Mesenchymal stem cell (in vitro differentiated cells and primary cell): ENCODE measurements at places on chromosomes 7 and 10.

- H3K27me3 ChIP-seq, result no peaks in the 10 kb centered on the region
- no peaks in the 10 kb centered on the region for H3K4me1 ChIP-seq
- no peak overlapping the region for H3K27ac ChIP-seq
- H3K36me3 ChIP-seq, result no peaks in the 10 kb centered on the region
- no peak overlapping the region for H3K4me3 ChIP-seq
Measured at GRCh38 chr7:54556121-54556520, 13.9 kb downstream of the VSTM2A start.

GRCh38 chr7:50413561-50413960, 36.6 kb downstream of the FIGNL1 start:
- peaks cover 6% of the 10 kb centered on the region for H3K27me3 ChIP-seq
- H3K4me1 ChIP-seq, result no peaks in the 10 kb centered on the region
- no peaks in the 10 kb centered on the region for H3K36me3 ChIP-seq
- no peak overlapping the region for H3K4me3 ChIP-seq
- no peak overlapping the region for H3K27ac ChIP-seq

GRCh38 chr10:46106410-46107255, 60.6 kb upstream of the MSMB start:
- peak; percentile 75 for DNase-seq
- no peaks in the 10 kb centered on the region for H3K36me3 ChIP-seq
- peaks cover 21% of the 10 kb centered on the region for H3K27me3 ChIP-seq
- H3K27ac ChIP-seq, result no peak overlapping the region

DNA sequence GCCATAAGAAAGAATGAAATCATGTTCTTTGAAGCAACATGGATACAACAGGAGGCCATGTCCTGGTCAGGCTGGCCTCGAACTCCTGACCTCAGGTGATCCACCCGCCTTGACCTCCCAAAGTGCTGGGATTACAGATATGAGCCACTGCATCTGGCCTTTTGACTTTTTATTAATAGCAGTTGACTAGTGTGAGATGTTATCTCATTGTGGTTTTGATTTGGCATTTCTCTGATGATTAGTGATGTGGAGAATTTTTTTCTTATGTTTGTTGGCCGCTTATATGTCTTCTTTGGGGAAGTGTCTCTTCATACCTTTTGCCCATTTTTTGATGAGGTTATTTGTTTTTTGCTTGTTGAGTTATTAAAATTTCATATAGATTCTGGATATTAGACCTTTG, 400.9 kb downstream of the SUGCT start:
- H3K36me3 ChIP-seq, result no peaks in the 10 kb centered on the region
- H3K27me3 ChIP-seq, result no peaks in the 10 kb centered on the region
- DNase-seq, result no peak
- no peak overlapping the region for H3K4me3 ChIP-seq

- no peak overlapping the region for H3K27ac ChIP-seq
- peak overlapping the region; percentile 89 for H3K4me3 ChIP-seq
- H3K4me1 ChIP-seq, result peaks cover 38% of the 10 kb centered on the region
- no peak for DNase-seq
- H3K27me3 ChIP-seq, result no peaks in the 10 kb centered on the region
Measured at GRCh38 chr7:149715476-149715875, 57.9 kb downstream of the ZNF467 start.

GRCh38 chr7:48251766-48252165, 80.5 kb downstream of the ABCA13 start:
- H3K4me1 ChIP-seq, result no peaks in the 10 kb centered on the region
- DNase-seq, result no peak
- H3K27me3 ChIP-seq, result no peaks in the 10 kb centered on the region
- no peaks in the 10 kb centered on the region for H3K36me3 ChIP-seq

DNA sequence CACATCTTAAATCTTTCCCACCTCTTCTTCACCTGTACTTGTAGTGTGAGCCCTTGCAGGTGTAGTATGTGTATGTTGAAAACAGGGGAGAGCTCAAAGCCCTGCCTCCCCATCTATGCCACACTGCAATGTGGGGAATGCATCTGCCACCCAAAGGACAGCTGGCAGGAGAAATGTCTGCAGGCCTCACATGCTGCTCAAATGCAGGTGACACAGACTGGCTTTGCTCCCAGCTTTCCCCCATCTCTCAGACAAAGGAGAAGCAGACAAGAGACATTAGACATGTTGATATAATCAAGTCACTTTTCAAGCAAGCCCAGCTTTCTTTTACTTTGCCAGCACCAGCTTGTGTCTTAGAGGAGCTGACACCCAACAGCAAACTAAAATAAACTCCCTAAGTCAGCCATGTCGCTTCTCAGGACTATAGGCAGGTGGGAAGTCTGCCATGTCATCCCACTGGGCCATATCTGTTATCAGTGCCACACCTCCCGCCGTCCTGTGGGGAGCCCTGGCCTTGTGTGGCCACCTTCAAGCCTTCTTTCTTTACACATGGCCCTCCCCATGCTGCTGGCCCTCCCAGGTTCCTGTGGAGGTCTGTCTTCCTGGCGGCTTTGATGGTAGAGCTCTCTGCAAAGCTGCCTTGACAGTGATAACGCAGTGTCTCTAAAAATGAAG, 102.1 kb downstream of the CXCL12 start:
- H3K4me1 ChIP-seq, result peaks cover 5% of the 10 kb centered on the region
- H3K27ac ChIP-seq, result no peak overlapping the region
- peaks cover 12% of the 10 kb centered on the region for H3K27me3 ChIP-seq
- DNase-seq, result no peak
- H3K36me3 ChIP-seq, result no peaks in the 10 kb centered on the region

- no peak for DNase-seq
- H3K27ac ChIP-seq, result no peak overlapping the region
- H3K27me3 ChIP-seq, result no peaks in the 10 kb centered on the region
- H3K36me3 ChIP-seq, result no peaks in the 10 kb centered on the region
- no peaks in the 10 kb centered on the region for H3K4me1 ChIP-seq
Measured at GRCh38 chr10:91307489-91307888, 87.0 kb downstream of the PCGF5 start.

- no peak overlapping the region for H3K4me3 ChIP-seq
- no peak overlapping the region for H3K27ac ChIP-seq
- H3K4me1 ChIP-seq, result peaks cover 36% of the 10 kb centered on the region
Measured at GRCh38 chr7:155814316-155815276, 2.3 kb upstream of the SHH start.

GRCh38 chr10:22697800-22698199, 16.6 kb downstream of the PIP4K2A start:
- H3K27me3 ChIP-seq, result no peaks in the 10 kb centered on the region
- peaks cover 5% of the 10 kb centered on the region for H3K4me1 ChIP-seq
- DNase-seq, result no peak
- no peaks in the 10 kb centered on the region for H3K36me3 ChIP-seq
- H3K4me3 ChIP-seq, result no peak overlapping the region

- H3K4me3 ChIP-seq, result no peak overlapping the region
- H3K4me1 ChIP-seq, result peaks cover 8% of the 10 kb centered on the region
- H3K27ac ChIP-seq, result peak overlapping the region; percentile 79
- no peaks in the 10 kb centered on the region for H3K27me3 ChIP-seq
- DNase-seq, result peak; percentile 90
- no peaks in the 10 kb centered on the region for H3K36me3 ChIP-seq
Measured at GRCh38 chr7:142583446-142583845, 165.8 kb upstream of the PRSS1 start.
